ENCODE measurements at places on chromosomes 3 and 15.
A peak's percentile ranks its signal among the peaks of the same experiment; 100 is the strongest.

- no peak for DNase-seq
These were observed 59.8 kb downstream of the CPNE4 start for GRCh38 chr3:131975047-131975446.

DNA sequence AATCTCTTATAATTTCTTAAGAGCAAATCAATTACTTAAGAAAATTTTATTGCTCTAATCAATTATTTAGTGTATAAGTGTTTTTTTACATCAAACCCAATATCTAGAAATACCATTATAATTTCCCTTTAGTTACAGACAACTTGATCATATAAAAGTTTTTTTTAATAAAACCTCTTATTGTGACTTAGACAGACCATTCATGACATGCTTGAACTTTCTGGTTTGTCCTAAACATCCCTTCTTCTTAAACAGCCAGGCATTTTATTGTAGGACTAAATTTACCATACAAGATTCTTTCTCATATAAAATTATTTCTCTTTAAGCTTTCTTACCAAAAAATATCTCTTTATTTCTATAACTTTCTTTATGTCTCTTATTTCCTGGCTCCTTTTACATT is 164.5 kb downstream of the SUCNR1 start:
- DNase-seq = no peak

GRCh38 chr3:193548406-193548805 is 6.3 kb downstream of the ATP13A4 start:
- DNase-seq = no peak

- DNase-seq = no peak
These were observed 66.7 kb downstream of the FILIP1L start for GRCh38 chr3:100047455-100048141.

DNA sequence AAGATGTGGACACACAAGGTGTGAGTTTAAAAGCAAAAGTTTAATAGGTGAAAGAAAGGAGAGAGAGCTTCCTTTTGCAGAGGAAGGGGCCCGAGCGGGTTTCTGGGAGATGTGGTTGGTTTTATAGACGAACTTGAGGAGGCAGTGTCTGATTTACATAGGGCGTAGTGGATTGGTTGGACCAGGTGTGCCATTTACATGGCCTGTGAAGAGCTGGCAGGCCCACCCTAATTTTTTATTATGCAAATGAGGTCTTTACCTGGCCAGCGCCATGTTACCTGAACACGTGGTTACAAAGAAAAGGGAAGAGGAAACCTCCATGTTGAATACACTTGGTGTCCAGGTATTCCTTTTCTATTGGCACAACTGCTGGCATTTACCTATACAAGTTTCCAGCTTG is 42.8 kb upstream of the THSD4 start:
- no peak for DNase-seq

- peak; percentile 55 for DNase-seq
These were observed 37.6 kb upstream of the RGMA start for GRCh38 chr15:93126599-93126998.

DNA sequence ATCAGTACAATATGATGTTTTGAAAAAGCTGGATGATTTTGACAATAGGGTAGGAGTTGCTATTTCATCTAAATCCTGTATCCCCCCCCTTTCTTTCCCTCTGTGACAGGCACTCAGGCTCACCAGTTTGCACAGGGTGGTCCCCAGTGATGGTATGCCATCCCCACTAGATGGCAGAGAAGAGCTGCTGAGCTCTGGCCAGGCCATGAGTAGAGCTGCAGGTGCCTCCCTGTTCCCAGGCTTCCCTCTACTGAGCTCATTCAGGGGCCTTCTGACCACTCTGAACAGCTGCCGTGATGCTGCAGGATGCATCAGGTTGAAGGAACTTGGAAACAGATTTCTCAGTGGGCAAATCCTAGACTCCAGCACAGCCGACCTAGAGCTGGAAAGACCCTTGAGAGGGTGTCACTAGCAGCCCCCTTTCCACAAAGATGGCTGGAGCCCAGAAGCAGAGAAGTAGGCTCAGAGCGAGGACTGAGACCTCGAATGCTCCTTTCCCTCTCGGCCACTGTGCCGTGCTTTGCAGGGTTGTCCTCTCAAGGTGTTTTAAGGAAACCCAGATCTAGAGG is 45.1 kb downstream of the EFCAB12 start:
- no peak for DNase-seq

DNA sequence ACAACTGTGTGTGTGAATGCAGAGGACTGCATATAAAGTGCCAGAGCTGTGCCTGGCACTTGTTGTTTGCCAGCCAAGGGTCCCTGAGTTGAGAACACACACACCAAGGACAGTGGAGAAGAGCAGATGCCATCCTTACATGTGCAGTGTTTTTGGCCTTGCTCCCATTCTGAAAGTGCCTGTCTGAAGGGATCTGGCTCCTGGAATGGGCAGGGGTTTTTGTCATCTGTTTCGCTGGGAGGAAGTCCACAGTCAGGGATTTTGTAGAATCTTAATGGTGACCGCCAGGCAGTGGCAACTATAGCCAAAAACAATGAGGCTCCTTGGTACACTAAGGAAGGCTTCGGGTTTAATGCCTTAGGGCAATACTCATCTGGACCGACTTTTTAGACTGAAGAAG is 63.7 kb downstream of the DUT start:
- no peak for DNase-seq

Data from tibial nerve (tissue), 4 donors.